ENCODE measurements at places on chromosomes 6 and 20.

- DNase-seq: no peak
Observed at GRCh38 chr6:83370567-83370966, 60.3 kb downstream of the ME1 start.

DNA sequence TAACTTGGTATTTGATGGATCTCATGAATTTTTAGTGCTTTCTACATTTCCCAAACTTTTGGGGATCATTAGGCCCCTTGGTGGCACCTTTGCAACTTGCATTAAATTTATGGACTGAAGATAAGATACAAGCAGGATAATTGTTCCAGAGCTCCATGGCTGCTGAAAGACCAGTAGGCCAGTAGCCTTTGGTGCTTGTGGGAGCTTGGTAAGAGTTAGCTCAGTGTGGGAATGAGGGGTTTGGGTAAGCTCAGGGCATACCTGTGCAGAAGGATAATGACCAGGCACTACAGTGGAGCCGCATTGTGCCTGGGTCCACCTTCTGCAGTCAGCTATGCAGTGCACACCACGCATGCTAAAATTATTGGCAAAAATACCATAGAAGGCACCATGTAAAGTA lies 240.5 kb upstream of the SUPT3H start:
- no peak for DNase-seq

GRCh38 chr6:43127180-43127579 lies 43.9 kb upstream of the SRF start:
- DNase-seq: no peak

GRCh38 chr6:52990342-52990741 lies 4.7 kb downstream of the GSTA4 start:
- DNase-seq: no peak

DNA sequence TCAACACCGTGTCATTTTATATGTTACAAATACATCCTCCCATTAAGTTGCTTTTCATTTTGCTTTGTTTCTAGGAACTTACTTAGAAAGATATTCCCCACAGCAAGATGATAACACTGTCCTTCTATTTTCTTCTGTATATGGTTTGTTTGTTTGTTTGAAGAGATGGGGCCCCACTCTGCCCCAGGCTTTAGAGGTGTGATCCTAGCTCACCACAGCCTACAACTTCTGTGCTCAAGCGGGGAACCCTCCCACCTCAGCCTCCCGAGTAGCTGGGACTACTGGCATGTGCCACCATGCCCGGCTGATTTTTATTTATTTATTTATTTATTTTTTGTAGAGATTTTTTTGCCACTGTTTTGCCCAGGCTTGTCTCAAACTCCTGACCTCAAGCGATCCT lies 14.2 kb upstream of the GMDS start:
- no peak for DNase-seq

DNA sequence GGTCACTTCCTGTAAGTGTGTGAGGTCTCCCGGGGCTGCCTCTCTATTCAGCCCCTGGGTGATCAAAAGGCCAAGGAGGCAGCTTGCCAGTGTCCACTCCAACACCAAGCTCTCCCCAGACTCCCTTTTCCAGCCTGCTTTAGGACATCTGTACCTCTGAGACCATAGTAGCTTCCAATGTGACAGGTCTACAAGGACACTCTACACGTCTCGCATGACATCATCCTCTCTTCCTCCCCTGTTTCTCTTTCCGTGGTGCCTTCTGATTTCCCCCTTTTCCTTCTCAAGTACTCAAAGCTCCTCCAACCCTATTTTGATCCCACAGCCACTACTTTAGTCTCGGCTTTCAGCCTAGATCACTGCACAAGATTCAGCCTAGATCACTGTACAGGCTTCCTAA lies 26.4 kb downstream of the HLA-F start:
- no peak for DNase-seq

DNA sequence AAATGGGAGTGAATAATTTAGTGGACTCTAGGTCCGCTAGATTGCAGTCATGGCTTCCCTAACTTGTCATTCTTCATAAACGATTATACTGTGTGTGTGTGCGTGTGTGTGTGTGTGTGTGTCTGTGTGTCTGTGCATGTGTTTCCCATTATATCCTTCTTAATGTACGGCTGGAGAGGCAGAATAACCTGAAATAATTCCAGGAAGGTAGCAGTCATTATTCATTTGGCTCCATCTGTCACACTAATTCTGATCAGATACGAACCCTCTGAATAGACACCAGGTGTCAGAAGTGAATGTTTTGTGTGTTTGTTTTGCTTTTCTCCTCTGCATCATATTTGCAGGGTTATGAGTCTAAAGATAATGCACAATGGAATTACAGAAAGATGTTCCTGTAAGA lies 372.9 kb downstream of the DOK5 start:
- no peak for DNase-seq

DNA sequence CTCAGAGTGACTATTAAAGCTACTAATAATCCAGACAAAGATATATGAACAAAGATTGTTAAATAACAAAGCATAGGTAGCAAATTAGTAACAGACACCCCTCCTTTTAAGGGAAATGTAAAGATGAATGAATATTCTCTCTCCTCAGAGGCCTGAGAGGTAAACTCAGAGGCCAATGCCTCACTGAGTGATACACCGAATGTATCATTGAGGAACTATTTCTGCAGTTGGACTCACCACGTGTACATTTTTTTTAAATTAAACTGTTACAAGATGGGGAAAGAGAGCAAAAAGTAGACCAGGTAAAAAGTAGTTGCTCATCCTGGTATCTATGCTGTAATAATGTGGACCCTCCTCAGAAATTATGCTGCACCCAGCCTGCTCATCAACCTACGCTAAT lies 72.3 kb upstream of the IPCEF1 start:
- DNase-seq: no peak

DNA sequence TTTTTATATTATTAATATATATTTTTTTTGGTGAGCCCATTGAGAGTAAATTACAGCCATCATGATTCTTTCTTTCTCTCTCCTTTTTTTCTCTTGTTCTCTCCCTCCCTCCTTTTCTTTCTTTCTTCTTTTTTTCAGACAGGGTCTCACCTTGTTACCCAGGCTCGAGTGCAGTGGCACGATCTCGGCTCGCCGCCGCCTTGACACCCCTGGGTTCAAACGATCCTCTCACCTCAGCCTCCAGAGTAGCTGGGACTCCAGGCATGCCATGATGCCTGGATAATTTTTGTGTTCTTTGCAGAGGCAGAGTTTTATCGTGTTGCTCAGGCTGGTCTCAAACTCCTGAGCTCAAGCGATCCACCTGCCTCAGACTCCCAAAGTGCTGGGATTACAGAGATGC lies 1.6 kb downstream of the CCDC170 start:
- no peak for DNase-seq

DNA sequence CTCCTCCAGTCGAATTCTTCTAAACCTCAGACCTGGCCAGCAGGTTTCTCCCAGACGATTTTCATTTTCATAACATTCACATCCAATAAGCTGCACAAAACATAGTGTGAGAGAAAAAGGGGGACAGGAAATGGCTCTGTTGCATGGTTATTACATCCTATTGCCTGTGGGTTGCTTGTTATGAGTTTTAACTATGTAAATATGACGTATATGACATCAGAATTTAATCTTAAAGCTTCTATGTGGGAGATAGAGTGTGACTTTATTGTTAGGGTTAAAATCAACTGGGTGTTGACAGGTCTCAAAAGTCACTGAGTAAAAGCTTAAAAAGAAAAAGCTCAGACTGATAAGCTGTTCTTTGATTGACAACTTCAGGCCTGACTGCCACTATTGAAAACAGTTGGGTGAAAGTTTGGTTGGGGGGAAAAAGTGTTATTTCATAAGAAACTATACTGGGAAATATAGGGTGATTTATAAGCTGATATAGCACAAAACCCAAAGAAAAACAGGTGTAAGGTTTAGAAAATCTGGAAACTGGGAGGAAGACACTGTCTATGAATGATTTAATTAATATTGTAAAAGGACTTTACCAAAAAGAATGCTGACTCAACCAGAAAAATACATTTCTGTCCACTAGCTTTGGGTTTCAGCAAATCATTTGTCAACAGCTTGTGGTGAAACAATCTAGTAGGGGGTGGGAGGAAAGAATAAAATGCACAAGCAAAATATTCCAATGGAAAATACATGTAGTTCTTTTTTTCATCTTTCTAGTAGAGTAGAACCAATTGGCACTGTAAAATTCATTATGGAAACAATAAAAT lies 134.1 kb upstream of the CEP162 start:
- DNase-seq: no peak

GRCh38 chr6:159499034-159499433 lies 194.0 kb downstream of the SOD2 start:
- DNase-seq: no peak

DNA sequence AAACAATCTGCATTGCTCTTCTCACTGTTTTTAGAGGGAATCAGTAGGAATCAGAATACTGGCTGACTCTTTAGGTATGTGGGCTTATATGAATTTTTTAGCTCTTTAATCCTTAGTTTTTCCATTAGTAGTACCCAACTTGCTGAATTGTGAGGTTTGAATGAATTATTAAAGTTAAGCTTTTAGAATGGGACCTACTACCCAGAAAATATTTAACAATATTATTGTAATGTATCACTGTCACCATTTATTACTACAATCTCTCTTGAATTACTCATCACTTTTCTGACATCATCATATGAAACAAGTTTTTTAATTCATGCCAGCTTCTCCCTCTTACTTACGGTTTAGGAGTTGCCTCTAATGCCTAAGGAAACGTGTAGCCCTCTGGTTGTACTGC lies 212.7 kb downstream of the BCKDHB start:
- no peak for DNase-seq

DNA sequence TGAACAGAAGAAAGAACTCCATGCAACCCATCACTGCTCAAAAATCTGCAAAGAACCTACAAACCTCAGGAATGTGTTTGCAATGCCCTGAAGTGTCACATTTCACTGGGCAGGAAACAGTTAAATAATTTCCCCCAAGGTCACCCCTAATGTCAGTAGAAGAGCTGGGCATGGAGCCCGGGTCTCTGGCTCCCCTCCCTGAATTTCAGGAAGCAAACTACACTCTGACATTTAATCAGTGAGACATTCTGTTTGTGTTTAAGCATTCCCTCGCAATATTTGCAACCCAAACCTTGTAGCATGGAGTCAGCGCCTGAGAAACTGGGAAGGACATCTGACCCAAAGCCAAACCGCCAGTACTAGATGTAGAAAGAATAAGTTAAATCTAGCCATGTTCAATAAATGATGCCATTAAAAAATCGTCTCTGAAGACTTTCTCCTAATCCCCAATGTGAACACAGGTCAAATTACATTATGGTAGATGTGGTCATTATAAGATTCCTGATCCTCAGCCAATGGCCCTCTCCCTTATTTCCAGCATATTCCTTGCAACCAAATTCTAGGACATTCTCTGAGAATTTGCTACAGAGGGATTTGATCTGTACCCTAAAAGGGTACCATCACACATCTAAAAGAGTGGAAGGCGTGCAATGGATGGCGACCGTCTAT lies 91.2 kb upstream of the ADTRP start:
- DNase-seq: no peak

DNA sequence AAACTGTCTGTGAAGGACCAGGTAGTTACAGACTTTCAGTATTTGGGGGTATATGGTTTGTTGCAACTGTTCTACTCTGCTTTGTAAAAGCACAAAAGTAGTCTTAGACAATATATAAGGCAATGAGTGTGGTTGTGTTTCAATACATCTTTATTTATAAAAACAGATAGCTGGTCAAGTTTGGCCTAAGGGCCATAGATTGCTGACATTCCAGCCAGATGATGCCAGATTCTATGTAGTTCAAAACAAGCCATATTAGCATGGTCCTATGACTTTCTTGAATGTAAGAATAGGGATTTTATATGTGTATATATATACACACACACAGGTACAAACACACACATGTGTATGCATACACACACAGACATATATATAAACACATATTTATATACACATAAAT lies 201.8 kb downstream of the GRIK2 start:
- DNase-seq: no peak

DNA sequence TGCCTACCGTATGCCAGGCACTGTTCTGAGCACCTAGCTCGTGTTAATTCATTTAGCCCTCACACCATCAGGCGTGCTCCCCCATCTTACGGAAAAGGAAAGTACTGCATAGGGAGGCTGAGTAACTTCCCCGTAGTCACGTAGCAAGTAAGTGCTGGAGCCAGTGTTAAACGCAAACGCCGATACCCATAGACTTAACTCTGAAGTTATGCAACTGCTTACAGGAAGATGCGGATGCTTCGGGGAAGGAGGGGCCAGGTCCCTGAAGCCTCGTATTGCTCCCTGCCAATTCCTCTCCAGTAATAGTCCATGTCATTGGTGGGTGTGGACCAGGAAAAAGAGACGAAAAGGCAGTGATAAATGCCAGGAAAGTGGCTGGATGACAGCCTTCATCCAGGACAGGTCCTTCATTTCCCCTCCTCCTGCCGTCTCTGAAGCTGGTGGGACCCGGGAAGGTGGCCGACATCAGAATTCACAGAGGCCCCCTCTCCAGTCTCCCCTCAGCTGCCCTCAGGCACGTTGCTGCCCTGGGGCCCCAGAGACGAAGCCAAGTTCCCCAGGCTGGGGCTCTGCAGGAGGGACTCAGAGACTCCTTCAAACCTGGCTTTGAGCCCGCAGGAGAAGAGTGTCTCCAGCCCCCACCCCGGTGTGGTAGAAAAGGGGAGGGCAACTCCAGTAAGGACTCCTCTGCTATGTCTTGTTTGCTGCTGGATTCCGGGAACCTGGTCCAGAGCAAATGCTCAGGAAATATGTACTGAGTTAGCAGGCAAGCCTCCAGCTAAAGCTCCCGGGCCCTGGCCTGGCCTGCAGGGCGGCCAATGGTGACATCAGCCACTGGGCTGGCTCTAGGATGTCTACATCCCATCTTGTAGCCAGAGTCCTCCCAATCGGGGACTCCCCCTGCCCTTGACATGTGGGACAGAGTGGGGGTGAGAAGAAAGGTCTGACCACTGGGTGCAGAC lies 37.8 kb downstream of the RAB44 start:
- DNase-seq: peak; percentile 72

- DNase-seq: no peak
Observed at GRCh38 chr20:63265891-63266515, 6.6 kb upstream of the ARFGAP1 start.

DNA sequence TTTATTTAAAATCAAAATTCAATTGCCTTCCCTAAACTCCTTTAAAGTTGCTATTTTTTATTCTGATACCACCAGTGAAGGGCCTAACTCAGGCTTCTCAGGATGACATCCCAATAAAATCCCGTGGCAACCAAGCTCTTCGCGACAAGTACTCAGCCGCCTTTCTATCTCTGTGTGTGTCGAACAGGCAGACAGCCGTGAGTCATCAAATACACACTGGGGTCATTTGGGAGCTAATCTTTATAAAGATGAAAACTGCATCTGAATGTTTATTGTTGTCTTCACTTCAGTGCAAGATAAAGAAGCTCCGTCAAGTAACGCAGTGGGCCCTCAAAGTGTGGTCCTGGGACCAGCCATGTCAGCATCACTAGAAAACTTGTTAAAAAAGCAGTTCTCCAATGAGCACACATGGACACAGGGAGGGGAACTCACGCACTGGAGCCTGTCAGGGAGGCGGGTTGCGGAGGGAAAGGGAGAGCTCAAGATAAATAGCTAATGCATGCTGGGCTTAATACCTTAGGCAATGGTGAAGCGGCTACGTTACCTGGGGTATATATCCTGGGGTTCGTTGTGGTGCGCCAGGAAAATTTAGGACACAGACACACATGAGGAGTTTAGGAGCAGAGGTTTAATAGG lies 119.3 kb downstream of the RNF144B start:
- DNase-seq: no peak
